ENCODE measurements at places on chromosomes 7 and 10. TPM values are rescaled to one million over a fixed set of nuclear protein-coding genes. Genes with fewer than 3 reads are reported as not detected.

- DNase-seq, result no peak
Measured at GRCh38 chr7:112692333-112692732, 97.9 kb downstream of the TMEM168 start.

DNA sequence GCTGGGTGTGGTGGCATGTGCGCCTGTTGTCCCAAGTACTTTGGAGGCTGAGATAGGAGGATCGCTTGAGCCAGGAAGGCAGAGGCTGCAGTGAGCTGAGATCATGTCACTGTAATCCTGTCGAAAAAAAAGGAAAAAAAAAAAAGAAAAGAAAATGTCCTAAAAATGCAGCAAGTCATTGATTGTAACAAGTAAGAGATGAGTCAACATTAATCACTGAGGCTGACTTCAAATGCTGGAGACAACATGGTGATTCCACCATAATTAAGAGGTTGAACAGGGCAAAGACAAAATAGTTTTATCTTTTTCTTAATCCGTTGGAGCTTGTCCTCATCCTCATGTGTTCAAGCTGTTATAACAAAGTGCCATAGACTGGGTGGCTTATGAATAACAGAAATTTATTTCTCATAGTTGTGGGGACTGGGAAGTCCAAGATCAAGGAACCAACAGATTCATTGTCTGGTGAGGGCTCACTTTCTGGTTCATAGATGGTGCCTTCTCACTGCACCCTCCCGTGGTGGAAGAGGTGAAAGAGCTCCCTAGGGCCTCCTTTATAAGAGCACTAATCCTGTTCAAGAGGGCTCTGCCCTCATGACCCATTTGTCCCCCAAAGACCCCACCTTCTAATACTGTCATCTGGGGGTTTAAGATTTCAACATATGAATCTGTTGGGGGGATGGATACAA, 60.3 kb downstream of the TBXAS1 start:
- no peak for DNase-seq

GRCh38 chr10:93495654-93496321, 624 bp upstream of the CEP55 start:
- no peak for DNase-seq

DNA sequence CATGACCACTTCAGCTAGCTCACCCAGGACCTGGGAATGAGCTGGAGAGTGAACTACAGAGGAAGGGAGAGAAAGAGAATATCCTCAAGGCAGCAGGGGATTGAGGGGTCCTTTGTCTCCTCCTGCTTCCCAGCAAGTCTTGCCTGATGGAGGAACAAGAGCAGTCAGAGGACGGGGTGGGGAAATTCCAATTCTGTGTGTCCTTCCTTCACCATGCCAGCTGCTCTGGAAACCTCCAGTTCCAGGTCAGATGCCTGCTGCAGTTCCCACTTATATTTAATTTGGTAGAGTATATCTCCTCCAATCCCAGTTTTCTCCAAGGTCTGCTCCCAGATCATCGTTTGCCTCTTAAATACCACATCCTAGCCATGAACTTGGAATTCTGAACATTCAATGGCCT, 21.4 kb upstream of the LEP start:
- DNase-seq, result peak; percentile 34

- no peak for DNase-seq
Measured at GRCh38 chr10:98956576-98957260, 278.9 kb downstream of the HPSE2 start.

GRCh38 chr7:26168458-26169023, 16.5 kb downstream of the NFE2L3 start:
- no peak for DNase-seq

GRCh38 chr7:43501870-43502269, 81.0 kb upstream of the STK17A start:
- no peak for DNase-seq

DNA sequence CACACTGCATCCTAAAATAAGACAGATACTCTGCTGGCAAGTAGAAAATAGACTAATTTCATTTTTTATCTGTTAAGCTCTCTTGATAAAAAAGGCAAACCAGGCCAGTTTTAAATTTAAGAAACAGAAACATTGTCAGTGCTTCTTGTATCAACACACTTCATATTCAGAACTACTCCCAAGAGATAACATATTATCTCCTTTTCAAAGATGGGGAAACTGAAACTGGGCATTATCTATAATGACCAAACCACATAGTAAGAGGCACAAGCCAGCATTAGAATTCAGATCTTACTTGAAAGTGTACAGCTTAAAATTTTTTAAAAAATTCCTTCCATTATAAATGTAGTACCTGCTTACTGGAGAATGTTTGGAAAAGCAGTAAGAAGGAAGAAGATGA, 14.7 kb downstream of the SRI start:
- no peak for DNase-seq

GRCh38 chr10:86340991-86341260, 25.7 kb downstream of the GRID1 start:
- DNase-seq, result peak; percentile 31

DNA sequence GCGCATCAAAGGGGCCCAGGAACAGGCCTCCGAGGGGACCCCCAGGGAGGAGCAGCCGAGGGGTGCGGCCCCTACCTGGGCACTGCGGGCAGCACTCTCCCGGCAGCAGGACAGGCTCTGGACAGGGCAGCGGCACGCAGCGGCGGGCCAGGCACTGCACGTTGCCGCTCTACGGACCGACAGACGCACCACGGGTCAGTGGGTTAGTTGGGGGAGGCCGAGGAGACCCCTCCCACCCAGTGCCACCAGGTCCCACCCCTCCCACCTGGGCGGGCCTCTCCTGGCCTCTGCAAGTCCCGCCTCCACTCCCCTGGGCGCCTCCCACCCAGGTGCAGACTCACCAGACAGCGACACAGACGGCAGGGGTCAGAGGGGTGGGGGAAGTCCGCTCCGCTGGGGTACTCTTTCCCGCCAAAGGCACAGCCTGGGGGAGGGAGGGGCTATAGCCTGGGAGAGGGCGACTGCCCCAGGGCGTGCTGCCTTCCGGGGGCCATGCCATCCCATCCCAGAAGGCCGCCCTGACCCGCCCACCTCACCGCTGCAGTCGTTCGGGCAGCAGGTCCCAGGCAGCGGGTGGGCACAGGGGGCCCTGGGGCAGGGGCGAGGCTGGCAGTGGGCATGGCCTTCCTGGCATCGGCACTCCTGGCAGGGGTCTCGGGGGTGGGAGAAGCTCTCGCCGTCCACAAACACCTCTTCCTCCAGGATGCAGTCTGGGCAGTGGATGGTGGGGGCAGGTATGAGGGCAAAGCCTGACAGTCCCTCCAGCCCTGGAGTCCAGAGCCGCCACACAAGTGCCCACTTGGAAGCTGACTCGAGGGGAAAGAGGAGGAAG, 19.2 kb downstream of the KCP start:
- DNase-seq, result peak; percentile 80

GRCh38 chr10:1085258-1085657, 29.1 kb downstream of the WDR37 start:
- DNase-seq, result no peak

DNA sequence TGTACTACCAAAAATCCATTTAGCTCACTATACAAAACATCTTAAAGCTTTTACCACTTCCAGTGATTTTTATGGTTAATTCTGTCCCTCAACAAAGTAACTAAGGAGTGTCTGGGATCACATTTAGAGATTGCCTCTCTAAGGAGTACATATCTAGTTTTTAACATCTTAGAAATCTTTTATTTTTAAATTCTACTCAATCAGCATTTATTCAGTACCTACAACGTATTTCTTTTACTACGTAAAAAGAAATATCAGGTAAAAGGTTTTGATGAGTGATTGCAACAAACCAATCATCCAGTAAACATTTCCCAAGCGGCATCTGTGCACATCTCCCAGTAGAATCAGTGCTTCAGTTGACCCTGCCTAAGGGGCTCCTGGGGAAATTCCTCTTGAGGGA, 31.9 kb downstream of the LAMB1 start:
- DNase-seq, result no peak

DNA sequence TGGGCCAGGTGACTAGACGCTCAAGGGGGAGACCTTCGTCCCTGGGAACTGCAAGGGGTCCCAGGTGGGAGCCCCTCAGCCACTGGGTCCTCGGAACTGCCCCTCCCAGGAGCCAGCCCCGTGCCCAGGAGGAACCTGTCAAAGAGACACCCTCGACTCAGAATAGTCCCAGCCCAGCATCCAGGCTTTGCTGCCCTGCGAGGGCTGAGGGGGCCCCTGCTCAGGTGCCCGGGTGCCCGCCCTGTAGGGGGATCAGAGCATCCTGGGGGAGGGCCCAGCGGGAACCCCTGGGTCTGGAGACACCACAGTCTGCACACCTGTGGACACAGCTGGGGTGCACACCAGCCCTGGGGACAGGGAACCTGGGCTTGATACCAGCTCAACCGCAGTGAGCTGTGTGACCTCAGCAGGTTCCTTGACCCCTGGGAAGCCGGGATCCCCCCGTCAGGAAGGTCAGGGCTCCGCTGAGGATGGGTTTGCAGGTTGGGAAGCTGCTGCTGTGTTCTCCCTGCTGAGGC, 407 bp downstream of the ELN start:
- DNase-seq, result peak; percentile 86

DNA sequence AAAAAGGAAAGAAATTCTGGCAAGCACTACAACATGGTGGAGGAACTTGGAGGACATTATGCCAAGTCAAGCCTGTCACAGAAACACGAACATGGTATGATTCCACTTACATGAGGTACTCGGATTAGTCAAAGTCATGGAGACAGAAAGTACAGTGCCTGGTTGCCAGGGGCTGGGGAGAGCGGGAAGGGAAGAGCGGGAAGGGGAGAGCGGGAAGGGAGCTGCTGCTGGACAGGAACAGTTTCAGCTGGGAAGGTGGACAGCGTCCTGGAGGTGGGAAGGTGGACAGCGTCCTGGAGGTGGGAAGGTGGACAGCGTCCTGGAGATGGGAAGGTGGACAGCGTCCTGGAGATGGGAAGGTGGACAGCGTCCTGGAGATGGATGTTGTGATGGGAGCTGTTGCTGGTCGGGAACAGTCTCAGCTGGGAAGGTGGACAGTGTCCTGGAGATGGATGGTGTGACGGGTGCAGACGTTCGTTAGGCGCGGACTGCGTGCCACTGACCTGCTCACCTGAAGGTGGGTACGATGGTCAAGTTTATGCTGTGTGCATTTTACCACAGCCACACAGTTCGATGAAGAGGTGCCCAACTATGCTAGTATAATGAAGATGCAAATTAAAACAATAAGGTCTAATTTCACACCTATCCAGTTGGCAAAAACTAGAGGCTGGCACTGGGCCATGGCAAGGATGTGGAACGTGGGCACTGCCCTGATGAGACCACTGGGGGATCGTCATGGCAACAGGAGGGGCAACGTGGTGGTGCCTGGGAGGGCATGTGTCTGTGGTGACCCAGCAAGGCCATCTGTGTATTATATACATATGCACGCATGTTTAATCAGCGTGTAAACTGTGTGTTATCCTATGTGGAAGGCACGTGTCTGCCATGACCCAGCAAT, 103.8 kb downstream of the NKX6-2 start:
- peak; percentile 59 for DNase-seq

DNA sequence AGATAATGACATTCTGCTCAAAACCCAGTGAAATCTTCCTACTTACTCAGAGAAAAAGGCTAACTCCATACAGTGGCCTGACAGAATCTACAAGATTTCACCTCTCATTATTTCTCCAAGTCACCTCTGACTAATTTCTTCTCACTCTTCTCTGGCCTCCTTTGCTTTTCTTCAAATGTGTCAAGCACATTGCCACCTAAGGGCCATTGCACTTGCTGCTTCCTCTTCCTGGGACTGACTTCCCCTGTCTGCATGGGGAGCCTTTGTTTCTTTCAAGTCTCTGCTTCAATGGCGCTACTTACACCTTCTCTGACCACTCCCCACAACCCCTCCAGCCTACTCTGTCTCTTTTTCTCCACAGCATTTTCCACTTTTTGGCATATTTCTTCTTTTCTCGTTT, 36.0 kb downstream of the PRTFDC1 start:
- no peak for DNase-seq

- no peak for DNase-seq
Measured at GRCh38 chr7:47485640-47486435, 96.1 kb downstream of the TNS3 start.

- DNase-seq, result no peak
Measured at GRCh38 chr7:133931053-133931452, 196.1 kb upstream of the LRGUK start.

GRCh38 chr7:136883046-136883445, 14.6 kb downstream of the CHRM2 start:
- DNase-seq, result no peak

GRCh38 chr7:77831481-77831880, 32.9 kb downstream of the PHTF2 start:
- DNase-seq, result no peak

- DNase-seq, result no peak
Measured at GRCh38 chr7:5539013-5539411, 115.4 kb upstream of the TNRC18 start.

DNA sequence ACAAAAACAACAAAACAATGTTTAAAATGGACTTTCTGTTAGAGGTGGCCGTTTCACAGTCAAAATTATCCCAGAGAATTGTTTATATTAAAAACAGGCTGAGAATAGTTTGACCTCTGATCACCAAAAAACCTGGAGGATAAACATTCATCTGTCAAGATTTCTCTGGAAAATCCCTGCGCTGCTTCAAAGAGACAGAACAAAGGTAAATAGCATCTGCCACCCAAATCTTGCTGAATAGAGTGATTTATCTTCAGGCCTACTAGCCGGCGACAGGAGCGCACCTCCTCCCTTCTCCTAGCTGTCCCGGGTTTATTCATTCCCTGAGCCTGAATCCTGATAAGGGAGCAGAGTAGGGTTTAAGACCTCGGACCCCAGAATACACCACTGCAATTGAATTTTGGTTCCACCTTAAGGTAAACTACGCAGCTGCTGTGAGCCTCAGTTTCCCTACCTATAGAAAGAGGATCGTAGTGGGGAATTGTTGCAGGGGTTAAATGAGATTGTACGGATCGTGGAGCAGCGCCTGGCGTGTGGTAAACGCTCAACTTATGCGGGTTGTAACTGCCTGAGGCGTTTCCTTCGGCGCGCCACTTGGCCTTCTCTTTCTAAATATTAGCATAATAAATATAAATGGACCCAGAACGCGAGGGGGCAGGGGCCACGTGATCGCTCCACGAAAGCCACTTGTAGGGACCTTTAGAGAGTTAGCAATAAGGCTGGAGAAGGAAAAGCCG, 498 bp upstream of the ST7 start:
- DNase-seq, result peak; percentile 90

GRCh38 chr10:21092683-21093524, 195.8 kb upstream of the NEBL start:
- no peak for DNase-seq

GRCh38 chr10:36739884-36740445, 385.4 kb upstream of the ANKRD30A start:
- DNase-seq, result no peak

SRPK2 gene
- total RNA-seq, result 52.2 TPM

NAT16 gene
- not detected for total RNA-seq

ATP5F1C gene
- 212 TPM for total RNA-seq

TAS2R4 gene
- 1.3 TPM for total RNA-seq

PLXDC2 gene
- 101 TPM for total RNA-seq

HMX3 gene
- total RNA-seq, result not detected

CFAP69 gene
- 11.4 TPM for total RNA-seq

MMP21 gene
- total RNA-seq, result 0.28 TPM

PAX4 gene
- not detected for total RNA-seq

NEURL1 gene
- 0.48 TPM for total RNA-seq

STK17A gene
- 32.2 TPM for total RNA-seq

SPAG6 gene
- not detected for total RNA-seq

ELN gene
- total RNA-seq, result 354 TPM

ANKRD16 gene
- 4.5 TPM for total RNA-seq
